ENCODE measurements at places on chromosomes 1 and 21.

DNA sequence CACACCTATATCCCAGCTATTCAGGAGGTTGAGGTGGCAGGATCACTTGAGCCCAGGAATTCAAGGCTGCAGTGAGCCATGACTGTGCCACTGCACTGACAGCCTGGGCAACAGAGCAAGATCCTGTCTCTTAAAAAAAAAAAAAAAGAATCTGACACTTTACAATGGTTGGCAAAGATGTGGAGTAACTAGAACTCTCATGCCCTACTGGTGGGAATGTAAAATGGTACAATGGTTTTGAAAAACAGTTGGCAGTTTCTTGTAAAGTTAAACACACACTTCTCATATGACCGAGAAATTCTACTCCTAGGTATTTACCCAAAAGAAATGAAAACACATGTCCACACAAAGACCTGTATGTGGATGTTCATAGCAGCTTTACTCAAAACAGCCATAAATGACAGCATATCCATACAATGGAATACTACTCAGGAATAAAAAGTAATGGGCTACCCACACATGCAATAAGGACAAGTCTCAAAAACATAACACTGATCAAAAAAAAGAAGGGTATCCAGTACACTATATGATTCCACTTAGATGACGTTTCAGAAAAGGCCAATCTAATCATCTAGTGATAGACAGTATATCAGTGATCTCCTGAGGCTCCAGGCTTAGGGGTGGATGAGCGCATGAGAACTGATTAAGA is 58.1 kb downstream of the HLCS start:
- DNase-seq: no peak

GRCh38 chr1:217876401-217876800 is 245.3 kb downstream of the SPATA17 start:
- DNase-seq: no peak

GRCh38 chr1:48061162-48062136 is 64.3 kb upstream of the TRABD2B start:
- peak; percentile 26 for DNase-seq

DNA sequence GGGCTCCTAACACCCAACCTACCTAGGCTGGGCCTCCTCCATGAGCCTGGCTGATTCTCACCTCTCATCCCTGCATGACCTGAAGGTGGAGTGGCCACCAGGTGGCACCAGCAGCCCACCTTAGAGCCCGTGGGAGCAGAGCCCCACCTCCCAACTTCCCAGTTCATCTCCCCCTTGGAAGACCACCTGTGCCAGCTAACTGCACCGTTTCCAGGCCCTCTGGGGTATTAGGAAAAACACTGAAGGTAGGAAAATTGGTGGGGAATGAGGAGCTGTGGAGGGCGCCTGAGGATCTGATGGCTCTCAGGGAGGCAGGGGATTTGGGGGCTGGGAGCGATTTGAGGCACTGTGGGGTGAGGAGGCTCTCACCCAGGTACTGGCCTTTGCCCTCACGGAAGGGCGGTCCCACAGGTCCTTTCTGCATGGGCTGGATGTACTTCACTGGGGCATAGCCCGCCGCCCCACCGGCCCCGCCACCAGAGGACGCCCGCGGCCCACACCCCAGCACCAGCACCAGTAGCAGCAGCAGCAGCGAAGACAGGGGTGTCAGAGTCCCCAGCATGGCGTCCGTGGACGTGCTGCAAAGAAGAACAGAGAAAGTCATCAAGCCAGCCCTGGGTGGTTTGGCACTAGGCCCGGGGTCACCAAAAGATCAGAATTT is 11.1 kb downstream of the ADPRS start:
- DNase-seq: peak; percentile 50

GRCh38 chr1:245516284-245516759 is 361.5 kb downstream of the KIF26B start:
- DNase-seq: peak; percentile 74

DNA sequence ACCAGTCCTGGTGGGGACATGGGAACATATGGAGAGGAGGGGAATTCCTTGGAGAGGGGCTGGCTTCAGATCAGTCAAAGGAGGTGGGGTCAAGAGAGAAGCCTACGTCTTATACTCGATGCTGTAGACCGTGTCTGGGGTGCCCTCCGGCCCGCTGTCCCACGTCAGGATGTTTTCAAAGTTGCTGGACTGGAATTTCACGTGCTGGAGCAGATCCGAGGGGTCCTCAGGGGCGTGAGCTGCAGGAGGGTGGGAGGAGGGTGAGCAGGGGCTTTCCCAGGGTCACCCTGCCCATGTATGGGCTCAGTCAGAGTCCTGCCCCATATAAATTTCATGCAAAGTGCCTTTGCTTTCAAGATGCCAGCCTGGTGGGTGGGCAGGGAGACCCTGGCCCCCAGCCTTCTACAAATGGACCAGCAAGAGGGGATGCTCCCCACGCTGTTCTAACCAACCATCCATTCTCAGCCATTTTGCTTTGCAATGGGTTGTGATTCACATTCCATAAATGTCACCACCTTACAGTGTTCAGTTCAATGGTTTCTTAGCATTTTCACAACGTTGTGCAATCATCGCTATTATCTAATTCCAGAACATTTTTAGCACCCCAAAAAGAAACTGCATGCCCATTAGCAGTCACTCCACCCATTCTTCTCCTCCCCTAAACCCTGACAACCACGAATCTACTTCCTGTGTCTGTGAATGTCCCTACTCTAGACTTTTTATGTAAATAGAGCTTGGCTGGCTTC is 4.3 kb downstream of the IL22RA1 start:
- DNase-seq: no peak

DNA sequence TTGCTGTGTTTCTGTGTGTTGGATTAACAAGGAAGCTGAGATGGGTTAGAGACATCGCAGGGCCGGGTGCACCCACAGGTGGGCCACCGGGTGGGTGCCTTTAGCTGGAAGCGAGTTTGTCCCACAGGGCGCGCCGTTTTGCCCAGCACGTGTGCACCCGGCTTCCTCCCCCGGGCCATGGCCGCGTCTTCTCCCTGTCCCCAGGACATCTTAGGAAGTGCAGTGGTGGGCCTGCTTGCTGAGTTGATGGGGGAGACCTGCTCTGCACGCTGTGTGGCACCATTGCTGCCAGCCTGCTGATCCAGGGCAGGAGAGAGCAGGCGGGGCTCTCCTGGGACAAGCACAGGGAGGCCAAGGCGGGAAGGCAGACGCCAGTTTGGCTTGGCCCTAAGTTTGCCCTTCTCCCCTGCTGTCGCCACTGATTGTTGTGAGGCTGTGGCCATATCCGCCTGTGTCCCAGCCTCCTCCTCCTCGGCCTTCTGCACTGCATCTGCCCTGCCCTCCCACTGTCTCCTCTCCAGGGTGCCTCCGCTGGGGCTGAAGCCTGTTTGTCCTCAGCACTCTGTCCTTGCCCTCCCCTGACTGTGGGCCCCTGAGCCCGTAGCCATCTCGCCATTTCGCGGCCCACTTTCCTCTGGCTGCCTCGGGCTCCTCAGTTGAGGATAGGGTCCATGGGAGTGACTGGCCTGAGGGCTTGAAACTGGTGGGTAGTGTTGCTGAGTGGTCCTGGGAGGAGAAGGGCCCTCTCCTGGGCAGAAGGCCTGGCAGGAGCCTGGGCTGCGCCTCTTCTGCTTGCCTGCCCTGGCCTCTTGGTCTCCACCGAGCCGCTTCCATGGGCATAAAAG is 47.6 kb downstream of the PKNOX1 start:
- no peak for DNase-seq

DNA sequence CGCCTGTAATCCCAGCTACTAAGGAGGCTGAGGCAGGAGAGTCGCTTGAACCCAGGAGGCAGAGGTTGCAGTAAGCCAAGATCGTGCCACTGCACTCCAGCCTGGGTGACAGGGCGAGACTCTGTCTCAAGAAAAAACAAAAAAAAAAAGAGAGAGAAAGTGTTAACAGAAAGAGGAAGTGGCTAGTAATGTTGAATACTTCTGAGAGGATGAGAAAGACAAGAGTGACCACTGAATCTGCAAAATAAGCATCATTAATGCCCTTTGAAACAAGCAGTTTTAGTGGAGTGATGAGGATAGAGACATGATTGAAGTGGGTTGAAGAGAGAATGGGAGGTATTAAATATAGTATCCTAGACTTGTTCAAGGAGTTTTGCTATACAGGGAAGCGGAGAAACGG is 11.7 kb downstream of the MPZ start:
- no peak for DNase-seq

GRCh38 chr1:228488818-228489674 is 1.9 kb downstream of the RNF187 start:
- no peak for DNase-seq

GRCh38 chr1:41920658-41921057 is 1.9 kb upstream of the HIVEP3 start:
- DNase-seq: no peak

DNA sequence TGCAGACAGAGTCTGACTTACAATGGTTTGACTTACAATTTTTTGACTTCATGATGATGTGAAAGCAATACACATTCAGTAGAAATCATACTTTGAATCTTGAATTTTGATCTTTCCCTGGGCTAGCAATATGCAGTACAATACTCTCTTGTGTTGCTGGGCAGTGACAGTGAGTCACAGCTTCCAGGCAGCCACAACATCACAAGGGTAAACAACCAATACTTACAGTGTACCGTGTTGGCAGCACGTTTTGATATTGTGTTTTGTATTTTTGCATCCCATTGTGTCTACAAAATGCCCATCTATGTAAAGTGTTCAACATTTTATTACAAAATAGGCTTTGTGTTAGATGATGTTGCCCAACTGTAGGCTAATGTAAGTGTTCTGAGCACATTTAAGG is 150.9 kb downstream of the NTMT2 start:
- no peak for DNase-seq

GRCh38 chr1:182383037-182383661 is 8.4 kb downstream of the GLUL start:
- no peak for DNase-seq

GRCh38 chr1:3403011-3403345 is 51.5 kb upstream of the ARHGEF16 start:
- no peak for DNase-seq
